ENCODE measurements at places on chromosomes 4 and X.

- DNase-seq: no peak
Measured at GRCh38 chrX:47697181-47697580, 38.2 kb upstream of the UXT start.

DNA sequence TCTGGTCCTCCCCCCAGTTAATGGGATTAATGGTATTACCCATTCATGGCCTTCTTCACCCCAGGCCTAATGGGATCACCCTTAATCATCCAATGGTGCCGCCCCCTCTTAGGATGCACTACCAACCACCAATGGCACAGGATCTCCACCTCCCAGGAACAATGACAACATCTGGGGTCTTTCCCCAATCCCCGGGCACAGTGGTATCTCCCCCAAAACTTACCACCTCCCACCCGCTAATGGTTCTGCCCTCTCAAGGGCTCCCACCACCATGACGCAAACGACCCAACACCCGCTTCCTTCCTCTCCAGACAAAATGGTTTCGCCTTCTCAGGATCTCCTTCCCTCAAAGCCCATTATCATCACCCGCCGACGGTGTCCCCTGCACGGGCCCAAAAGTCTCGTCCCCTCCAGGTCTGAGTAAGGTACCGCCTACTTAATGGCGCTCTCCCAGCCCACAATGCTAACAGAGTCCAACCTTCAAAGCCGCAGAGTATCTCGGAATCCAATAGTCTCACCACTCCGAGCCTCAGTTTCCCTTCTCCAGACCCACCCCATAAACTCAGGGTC, 458 bp downstream of the GRIPAP1 start:
- DNase-seq: peak; percentile 59

DNA sequence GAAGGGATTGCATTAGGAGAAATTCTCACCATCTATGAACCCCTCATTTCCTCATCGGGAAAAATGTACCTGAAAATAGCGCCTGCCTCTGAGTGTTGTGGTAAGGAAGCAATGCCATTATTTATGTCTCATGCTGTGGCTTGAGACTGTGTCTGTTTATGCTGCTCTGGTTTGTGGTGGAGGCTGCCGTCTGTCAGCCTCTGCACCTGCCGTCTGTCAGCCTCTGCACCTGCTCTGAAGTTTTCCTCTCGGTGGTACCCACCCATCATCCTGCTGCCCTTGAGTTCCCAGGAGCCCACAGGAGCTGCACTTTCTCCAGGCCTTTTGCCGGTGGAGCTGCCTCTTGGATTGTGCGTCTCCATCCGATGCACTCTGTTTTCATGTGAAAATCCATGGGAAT, 68.5 kb upstream of the PPP2R3B start:
- DNase-seq: no peak

- DNase-seq: no peak
Measured at GRCh38 chrX:129802863-129803262, 23.1 kb downstream of the SASH3 start.

DNA sequence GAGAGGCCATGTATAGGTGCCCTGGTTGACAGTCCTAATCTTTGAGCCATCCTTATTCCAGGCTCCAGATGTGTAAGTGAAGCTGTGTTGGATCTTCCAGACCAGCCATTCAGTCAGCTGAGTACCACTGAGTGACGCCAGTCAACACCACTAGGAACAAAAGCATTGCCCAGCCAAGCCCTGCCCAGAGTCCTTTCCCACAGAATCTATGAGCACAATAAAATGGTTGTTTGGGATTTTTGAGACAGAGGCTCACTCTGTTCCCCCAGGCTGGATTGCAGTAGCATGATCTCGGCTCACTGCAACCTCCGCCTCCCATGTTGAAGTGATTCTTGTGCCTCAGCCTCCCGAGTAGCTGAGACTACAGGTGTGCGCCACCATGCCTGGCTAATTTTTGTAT, 262.5 kb downstream of the BCOR start:
- DNase-seq: no peak
